ENCODE measurements at places on chromosomes 11 and 22.

DNA sequence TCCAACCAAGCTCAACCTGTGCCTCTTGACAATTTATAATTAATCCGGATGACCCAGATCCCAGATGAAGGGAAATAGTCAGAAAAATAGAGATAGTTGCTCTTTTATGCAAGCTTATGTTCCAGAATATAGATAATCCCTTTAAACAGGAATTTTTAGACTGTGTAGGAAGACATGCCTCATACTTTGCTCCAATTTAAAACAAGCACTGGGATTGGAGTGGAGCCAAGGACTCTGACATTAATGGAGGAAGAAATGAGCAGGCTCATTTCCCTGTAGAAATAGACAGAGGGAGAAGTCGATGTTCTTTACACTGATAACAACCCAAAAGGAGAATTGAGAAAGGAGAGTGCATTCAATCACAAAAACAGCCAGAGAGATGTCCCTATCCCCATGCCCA, 70.1 kb upstream of the LRRC55 start:
- DNase-seq, result no peak

GRCh38 chr22:27792452-27793161, 8.9 kb downstream of the MN1 start:
- DNase-seq, result no peak

GRCh38 chr22:47858773-47859306, 1096.4 kb downstream of the TBC1D22A start:
- DNase-seq, result no peak

DNA sequence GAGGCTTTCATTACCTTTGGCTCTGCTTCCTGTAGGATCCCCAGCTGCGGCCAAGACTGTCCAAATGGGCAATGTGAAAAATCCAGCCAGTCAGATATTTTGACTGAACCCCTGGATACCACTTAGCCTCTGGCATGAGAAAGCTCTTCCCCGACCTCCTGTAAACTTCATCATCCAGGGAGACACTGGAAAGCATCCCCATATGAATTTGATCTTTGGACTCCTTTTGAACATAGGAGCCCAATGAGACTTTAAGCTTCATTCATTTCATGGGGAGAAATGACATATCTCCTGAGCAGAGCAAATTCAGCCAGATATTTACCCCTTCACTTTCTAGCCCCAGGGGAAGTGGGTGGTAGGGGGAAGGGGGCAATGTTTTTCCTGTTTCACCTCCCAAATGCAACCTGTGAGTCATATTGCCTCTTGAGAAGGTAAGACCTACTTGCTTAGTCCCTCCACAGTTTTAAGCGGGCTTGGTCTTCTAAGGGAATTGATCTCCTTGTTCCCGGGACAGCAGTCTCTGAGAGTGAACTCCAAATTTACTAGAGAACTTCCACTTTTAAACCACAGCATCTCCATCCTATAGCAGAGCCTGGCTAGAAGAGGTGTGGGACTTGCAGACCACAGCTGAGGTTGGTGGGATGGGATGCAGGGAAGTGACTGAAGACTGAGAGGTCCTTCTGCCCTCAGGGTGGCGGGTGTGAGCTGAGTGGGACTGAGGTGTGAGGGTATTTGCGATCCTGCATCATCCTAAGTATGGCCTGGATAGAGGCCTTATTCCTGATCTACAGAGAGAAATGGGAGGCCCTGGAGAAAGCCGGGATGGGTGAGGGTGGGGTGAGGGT, 20.3 kb upstream of the POU2AF1 start:
- DNase-seq, result no peak

DNA sequence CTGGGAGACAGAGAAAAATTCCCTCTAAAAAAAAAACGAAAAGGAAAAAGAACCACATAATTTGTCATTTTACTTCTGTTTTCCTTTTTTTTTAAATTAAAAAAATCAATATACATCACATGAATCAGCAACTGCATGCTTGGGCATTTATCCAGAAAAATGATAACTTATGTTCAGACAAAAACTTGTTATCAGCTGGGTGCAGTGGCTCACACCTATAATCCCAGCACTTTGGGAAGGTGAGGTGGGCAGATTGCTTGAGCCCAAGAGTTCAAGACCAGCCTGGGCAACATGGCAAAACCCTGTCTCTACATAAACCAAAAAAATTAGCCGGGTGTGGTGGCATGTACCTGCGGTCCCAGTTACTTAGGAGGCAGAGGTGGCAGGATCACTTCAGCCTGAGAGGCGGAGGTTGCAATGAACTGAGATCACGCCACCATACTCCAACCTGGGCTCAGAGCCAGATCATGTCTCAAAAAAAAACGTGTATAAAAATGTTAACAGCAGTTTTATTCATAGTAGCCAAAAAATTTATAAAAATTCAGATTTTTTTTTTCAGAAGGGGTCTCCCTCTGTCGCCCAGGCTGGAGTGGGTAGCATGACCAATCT, 28.5 kb downstream of the AMBRA1 start:
- no peak for DNase-seq

All from right atrium auricular region (tissue), 2 donors.